ENCODE measurements at places on chromosomes 12 and 14. TPM values are rescaled to one million over a fixed set of nuclear protein-coding genes. Genes with fewer than 3 reads are reported as not detected.

DNA sequence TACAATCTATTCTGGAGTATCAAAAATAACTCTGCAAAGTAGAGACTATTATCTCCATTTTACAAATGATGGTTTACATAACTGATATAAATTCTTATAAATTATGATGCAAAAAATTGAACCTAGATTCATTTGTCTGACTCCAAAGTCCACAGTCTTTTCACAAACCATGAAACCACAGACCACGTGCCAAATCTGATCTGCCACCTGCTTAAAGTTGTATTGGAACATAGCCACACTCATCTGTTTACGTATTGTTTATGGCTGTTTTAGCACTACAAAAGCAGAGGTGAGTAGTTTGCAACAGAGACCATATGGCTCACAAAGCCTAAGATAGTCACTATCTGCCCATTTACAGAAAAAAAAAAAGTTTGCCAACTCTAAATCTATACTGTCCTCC lies 105.3 kb downstream of the KCNH5 start:
- no peaks in the 10 kb centered on the region for H3K4me1 ChIP-seq
- H3K27ac ChIP-seq = no peak overlapping the region
- H3K4me3 ChIP-seq = no peak overlapping the region
- no peaks in the 10 kb centered on the region for H3K36me3 ChIP-seq
- H3K27me3 ChIP-seq = no peaks in the 10 kb centered on the region

GRCh38 chr14:32939254-32940065 lies 781 bp downstream of the NPAS3 start:
- H3K36me3 ChIP-seq = no peaks in the 10 kb centered on the region
- H3K27ac ChIP-seq = peak overlapping the region; percentile 58
- H3K4me1 ChIP-seq = no peaks in the 10 kb centered on the region
- H3K4me3 ChIP-seq = peak overlapping the region; percentile 64
- H3K27me3 ChIP-seq = peaks cover 24% of the 10 kb centered on the region

- no peak for DNase-seq
- no peaks in the 10 kb centered on the region for H3K36me3 ChIP-seq
These were observed 811 bp downstream of the TMCC3 start for GRCh38 chr12:94649349-94650142.

MBIP gene
- total RNA-seq = 30.8 TPM

- no peaks in the 10 kb centered on the region for H3K4me1 ChIP-seq
- no peaks in the 10 kb centered on the region for H3K27me3 ChIP-seq
- H3K36me3 ChIP-seq = no peaks in the 10 kb centered on the region
- H3K27ac ChIP-seq = no peak overlapping the region
- no peak for DNase-seq
These were observed 131.7 kb downstream of the MIPOL1 start for GRCh38 chr14:37329189-37330001.

- DNase-seq = no peak
- H3K27ac ChIP-seq = no peak overlapping the region
- no peaks in the 10 kb centered on the region for H3K36me3 ChIP-seq
- H3K4me3 ChIP-seq = no peak overlapping the region
- H3K4me1 ChIP-seq = no peaks in the 10 kb centered on the region
These were observed 35.8 kb downstream of the MTHFD1 start for GRCh38 chr14:64423987-64424386.

GRCh38 chr14:34106310-34106709 lies 155.4 kb upstream of the EGLN3 start:
- no peak for DNase-seq
- no peak overlapping the region for H3K4me3 ChIP-seq
- H3K27me3 ChIP-seq = no peaks in the 10 kb centered on the region
- no peak overlapping the region for H3K27ac ChIP-seq
- no peaks in the 10 kb centered on the region for H3K4me1 ChIP-seq
- H3K36me3 ChIP-seq = no peaks in the 10 kb centered on the region

DNA sequence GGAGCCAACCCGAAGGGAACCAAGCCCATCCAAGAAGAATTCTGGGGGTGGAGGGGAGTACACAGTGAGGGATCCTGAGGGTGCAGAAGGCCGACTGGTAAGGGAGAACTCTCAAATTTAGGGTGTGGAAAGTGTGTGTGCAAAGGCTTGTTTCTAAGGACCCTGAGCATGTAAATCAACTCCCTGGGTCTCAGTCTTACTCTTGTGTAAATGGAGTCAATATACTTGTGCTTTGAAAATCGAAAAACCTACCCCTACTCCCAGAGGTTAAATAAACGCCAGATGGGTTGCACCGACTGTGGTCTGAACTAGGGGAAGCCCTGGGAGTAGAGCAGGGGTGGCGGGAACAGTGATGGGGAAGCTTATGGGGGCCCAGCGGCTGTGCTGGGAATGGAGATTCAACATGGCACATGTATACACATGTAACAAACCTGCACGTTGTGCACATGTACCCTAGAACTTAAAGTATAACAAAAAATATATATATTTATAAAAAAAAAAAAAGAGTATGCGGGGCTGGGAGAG lies 6.0 kb downstream of the B4GALNT1 start:
- DNase-seq = no peak
- peaks cover 23% of the 10 kb centered on the region for H3K27me3 ChIP-seq
- no peak overlapping the region for H3K4me3 ChIP-seq
- H3K4me1 ChIP-seq = peaks cover 14% of the 10 kb centered on the region

FITM1 gene
- total RNA-seq = not detected

- H3K27me3 ChIP-seq = no peaks in the 10 kb centered on the region
- DNase-seq = no peak
- H3K4me1 ChIP-seq = no peaks in the 10 kb centered on the region
- no peaks in the 10 kb centered on the region for H3K36me3 ChIP-seq
These were observed 140.0 kb downstream of the DPF3 start for GRCh38 chr14:72753879-72754400.

- H3K36me3 ChIP-seq = no peaks in the 10 kb centered on the region
- no peaks in the 10 kb centered on the region for H3K4me1 ChIP-seq
- no peak for DNase-seq
- H3K27me3 ChIP-seq = no peaks in the 10 kb centered on the region
These were observed 32.1 kb upstream of the C2CD5 start for GRCh38 chr12:22576473-22576872.
